SW 1271 (cell line): ENCODE measurements at places on chromosomes 4 and X.

- no peak for DNase-seq
These were observed 2.9 kb downstream of the TMEM129 start for GRCh38 chr4:1718095-1718850.

DNA sequence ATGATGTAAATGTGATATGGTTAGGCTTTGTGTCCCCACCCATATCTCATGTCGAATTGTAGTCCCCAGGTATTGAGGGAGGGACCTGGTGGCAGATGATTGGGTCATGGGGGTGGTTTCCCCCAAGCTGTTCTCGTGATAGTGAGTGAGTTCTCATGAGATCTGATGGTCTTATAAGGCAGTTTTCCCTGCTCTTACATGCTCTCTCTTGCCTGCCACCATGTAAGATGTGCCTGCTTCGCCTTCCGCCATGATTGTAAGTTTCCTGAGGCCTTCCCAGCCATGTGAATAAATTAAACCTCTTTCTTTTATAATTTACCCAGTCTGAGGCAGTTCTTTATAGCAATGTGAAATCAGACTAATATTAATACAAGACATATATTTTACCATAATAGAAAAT is 23.9 kb downstream of the BLOC1S4 start:
- DNase-seq: no peak

GRCh38 chr4:142354041-142354440 is 492.1 kb downstream of the INPP4B start:
- no peak for DNase-seq

DNA sequence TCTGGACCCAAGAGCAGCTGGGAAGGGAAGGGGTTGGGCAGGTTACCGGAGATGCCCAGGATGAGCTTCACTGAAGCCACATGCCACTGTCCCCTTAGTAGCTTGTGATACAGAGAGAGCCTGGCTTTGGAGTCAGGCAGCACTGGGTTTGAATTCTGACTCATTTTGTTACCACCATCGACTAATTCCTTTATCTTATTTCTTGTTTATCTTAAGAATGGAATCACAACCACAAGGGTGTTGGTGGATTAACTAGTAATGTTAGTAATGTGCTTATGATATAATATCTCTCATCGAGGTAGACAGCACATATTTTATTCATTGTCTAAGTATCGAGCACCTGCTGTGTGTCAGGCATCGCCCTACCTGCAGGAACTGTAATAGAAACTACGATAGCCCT is 17.7 kb upstream of the STX18 start:
- no peak for DNase-seq

GRCh38 chr4:141757287-141757686 is 120.9 kb downstream of the IL15 start:
- DNase-seq: no peak

DNA sequence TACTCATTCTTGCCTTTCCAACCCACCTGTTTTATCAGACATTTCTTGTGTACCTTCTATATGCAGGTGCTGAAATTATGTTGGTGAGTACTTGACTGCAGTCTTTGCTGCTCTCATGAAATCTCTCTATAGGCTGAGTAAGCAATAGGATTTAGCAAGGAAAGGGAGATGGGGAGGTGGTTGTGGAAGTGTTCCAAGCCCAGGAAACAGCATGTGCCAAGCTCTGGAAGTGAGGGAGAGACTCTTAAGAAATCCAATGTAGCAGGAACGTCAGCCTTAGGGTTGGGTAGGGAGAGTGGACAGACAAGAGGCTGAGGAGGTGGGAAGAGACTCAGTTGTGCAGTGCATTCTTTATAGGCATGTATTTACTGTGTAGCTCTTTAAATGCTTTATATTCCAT is 5.6 kb downstream of the SEPTIN11 start:
- no peak for DNase-seq
